ENCODE measurements at places on chromosomes 13 and 19.
A peak's percentile ranks its signal among the peaks of the same experiment; 100 is the strongest.

DNA sequence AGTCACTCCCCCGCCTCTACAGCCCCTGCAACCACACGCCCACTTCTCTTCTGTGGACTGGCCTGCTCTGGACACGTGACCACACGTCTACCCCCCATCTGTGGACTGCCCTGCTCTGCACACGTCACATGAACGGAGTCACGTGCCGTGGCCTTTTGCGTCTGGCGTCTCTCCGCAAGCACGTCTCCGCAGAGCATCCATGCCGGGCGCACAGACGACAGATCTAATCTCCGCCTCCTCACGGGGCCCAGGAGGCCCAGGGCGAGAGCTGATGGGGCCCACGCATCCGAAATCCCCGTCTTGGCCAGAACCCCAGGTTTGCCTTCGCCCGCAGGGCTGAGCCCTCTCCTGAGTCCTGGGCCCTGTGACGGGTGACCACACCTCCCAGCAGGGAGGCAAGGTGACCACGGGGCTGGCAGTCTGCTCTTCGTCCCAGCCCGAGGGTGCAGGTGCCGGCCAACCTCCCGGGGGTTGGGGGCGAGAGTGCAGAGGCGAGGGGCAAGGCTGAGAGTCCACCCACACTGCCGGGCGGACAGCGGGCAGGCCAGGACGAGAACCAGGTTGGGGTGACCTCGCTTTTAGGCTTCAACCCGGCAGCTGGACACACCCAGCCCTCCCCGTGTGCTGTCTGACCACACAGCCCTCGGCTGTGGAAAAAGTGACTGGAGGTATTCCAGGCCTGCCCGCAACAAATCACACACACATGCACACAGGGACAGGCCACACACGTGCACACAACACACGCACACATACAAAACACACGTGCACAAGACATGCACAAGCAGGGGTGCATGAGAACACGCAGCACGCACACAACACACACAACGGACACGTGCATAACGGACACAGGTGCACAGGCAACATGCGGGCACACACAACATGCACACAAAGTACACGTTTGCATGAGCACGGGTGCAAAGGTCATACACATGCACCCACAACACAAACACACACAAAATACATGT is 3.9 kb downstream of the SBNO2 start:
- DNase-seq, result peak; percentile 39

DNA sequence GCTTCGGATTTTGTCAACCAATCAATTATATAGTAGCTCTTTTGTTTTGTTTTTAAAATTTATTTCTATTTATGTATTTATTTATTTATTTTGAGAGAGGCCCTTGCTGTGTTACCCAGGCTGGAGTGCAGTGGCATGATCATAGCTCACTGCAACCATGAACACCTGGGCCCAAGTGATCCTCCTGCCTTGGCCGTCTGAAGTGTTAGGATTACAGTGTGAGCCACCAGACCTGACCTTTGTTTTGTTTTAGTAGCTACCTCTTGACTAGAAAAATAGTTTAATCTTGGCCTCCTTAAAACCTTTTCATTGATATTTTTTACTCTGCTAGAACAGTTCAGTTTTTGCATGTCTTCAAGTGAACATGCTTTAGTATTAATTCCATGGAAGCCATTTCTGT is 15.1 kb downstream of the GARRE1 start:
- no peak for DNase-seq

GRCh38 chr13:98974053-98974452 is 3.8 kb downstream of the DOCK9 start:
- no peak for DNase-seq

DNA sequence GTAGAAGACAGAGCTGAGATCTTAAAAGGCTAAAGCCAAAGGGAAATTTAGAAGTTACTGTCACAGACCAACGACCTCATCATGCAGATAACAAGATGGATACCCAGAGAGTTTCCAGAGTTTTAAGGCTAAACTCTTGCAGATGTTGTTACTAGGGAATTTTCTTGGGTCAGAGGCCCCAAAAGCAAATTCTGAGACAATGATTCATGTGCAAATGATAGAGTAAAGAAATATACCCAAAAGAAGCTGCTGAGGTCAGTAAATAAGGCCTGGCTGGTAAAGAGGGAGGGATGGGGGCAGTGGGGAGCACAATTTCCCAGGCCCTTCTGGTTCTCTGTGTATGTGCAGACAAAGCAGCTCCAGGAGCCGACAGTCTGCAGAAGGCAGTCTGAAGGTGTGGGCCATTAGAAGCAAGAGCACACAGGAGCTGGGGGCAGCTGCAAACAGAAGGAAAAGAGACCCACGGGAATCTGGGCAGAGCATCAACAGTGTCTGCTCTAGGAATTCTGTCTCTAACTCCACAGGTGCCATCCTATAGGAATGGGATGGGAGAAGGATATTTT is 330.8 kb downstream of the TBC1D4 start:
- DNase-seq, result peak; percentile 82

- DNase-seq, result peak; percentile 86
These were observed 9.1 kb downstream of the ZNF841 start for GRCh38 chr19:52086481-52086880.

- no peak for DNase-seq
These were observed 988 bp downstream of the LRRC4B start for GRCh38 chr19:50567052-50567841.

- DNase-seq, result no peak
These were observed 13.5 kb upstream of the QTRT1 start for GRCh38 chr19:10687518-10688288.

- DNase-seq, result no peak
These were observed 971 bp upstream of the ANKRD10 start for GRCh38 chr13:110915874-110916206.

GRCh38 chr19:16309643-16310042 is 15.0 kb upstream of the KLF2 start:
- no peak for DNase-seq

Measured in iris pigment epithelial cell (primary cell).